ENCODE measurements at places on chromosomes 11 and 22.

GRCh38 chr11:66646828-66647227, 8.3 kb downstream of the RBM4 start:
- no peak for DNase-seq

DNA sequence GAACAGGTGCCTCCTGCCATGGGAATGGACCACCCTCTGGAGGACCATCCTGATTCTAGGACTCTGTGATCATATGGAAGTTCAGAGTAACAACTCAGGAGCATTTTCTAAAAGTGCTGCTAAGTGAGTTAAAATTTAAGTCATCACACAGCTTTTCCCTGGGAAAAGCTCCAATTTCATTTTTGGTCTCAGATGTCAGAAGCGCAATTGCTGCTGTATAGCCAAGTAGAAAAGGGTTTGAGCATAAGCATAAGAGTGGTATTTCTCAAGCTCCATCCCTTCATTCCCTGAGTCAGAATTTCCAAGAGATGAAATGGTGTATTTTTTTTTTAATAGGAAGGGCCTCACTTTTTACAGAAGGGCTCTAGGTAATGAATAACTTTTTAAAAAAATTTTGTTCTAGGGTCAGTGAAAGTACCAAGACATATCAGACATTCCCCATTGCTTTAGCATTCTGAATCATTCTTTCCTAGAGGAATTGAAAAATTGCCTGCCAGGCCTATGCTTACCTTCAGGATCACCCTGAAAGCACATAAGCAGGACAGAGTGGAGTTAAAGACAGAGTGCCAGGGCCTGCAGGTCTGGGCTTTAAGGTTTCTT, 564.5 kb upstream of the ISX start:
- no peak for DNase-seq

DNA sequence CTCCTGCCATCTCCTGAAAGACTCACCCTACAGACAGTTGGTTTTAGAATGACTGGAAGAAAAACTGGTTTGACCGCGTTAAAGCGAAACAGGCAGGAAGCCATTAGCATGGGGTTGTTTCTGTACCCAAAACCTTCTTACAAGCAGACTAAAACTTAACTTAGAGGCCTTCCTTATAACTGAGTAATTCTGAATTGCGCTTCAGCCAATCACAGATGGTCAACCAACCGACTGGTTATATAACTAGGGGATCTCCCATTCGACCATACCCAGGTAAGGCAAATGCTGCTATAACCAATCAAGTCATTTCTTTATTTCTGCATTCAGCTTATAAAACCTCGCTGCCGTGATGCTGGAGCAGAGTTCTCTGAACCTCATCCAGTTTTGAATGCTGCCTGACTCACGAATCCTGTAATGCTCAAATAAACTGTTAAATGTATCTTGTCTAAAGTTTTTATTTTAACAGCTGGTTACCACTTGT, 87.8 kb upstream of the DRD2 start:
- no peak for DNase-seq

DNA sequence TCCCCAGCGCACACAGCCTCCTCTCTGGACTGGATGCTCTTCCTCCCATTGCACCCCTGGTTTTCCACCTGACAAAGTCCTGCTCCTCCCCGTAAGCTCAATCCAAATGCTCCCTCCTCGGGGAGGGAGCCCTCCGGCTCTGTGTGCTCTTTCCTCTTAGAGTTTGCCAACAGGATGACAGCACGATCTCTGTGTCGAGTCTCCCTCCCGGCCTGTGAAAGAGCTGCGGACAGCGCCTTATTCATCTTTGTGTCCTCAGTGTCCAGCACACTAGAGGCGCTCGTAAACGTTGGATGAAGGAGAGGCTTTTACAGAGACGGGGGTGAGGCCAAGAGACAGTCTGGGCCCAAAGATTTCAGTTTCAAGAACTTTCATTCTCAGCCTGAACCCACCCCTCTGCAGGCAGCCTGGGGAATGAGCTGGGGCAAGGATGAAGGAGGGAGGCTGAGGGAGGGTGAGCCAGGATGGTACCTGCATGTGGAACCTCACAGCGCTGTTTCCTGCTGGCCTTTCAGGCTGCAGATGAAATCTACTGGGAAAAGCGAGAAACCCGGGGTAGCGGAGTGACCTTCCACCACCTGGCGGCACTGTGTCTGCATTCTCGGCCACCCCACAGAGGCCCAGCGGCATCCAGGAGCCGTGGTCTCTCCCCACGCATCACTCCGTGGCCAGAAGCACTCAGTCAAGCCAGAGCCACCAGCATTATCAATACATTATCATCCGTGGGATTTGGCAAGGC, 8.5 kb upstream of the TMPRSS4 start:
- no peak for DNase-seq

DNA sequence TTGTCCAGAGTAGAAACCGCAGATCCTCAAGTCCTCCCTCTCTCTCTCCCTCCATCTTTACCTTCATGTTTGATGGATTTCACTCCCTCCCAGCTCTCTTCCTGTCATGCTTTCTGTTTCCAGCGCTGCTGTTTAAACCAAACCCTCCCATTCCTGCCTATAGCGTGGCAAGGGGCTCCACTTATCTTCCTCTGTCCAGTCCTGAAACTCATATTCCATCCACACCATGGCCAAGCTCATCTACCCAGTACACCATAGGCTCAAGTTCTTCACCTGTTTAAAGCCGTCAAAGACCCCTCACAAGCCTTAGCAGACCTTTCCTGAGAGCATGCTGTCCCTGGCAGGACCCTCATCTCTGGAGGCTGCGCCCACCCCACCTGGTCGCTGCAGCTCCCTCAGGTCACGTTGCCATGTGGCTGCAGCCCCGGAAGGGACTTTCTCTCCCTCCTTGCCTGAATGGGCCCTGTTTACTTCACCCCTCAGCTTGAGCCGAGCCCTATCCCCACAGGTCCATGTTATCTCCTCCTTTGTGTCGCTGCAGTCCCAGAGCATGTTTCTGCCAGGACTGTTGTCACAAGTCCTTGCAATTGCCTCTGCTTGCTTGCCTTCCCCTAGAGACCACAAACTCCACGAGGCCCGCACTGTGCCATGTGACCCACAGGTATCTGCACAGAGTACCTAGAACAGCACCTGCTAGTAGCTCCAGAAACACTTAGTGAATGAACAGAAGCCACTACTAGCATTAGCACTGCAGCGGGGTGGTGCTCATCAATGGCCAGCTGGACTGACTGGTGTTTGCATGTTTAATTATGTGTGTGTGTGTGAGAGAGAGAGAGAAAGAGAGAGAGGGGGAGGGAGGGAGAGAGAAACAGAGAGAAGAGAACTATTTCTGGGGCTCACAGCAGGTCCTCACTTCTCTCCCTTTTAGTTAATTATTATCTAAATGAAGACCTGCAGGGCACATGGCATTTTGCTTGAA, 149.4 kb upstream of the SNX19 start:
- DNase-seq, result no peak

DNA sequence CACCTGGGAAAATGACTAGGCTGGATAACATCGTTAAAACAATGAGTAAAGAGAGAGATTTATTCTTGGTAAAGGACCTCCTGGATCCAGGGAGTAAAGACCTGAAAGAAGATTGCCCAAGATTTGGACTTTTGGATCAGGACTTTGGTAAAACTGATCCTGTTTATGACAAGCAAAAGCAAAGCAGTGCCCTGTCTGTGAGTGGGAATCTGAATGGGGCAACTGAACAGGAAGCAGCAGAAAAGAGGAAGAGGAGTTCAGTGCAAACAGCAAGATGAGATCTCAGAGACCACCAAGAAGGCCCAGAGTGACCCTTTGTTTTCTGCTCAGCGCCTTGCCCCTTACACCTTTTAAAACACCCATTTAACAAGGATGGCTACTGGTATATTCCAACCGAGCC, 122.0 kb downstream of the VPREB1 start:
- DNase-seq, result no peak

DNA sequence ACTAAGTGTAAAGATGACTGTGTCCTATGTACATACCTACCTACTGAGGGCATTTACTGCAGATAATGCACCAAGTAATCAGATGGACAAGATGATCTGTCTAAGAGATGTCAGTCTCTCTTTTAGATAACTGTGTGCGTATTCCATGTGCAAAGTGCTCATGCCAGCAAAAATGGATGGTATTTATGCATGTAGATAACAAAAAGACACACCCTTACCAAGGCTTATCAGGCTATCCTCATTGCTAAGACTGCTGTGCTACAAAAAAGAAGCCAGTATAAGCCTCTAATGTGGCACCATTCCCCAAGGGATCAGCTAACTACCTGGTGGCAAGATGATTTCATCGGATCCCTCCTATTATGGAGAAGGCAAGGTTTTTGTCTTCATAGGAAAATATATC, 34.3 kb upstream of the CD44 start:
- no peak for DNase-seq

GRCh38 chr22:27134315-27134701, 476.9 kb downstream of the MIAT start:
- DNase-seq, result peak; percentile 87

- no peak for DNase-seq
Observed at GRCh38 chr11:126346586-126346940, 8.9 kb upstream of the ST3GAL4 start.

DNA sequence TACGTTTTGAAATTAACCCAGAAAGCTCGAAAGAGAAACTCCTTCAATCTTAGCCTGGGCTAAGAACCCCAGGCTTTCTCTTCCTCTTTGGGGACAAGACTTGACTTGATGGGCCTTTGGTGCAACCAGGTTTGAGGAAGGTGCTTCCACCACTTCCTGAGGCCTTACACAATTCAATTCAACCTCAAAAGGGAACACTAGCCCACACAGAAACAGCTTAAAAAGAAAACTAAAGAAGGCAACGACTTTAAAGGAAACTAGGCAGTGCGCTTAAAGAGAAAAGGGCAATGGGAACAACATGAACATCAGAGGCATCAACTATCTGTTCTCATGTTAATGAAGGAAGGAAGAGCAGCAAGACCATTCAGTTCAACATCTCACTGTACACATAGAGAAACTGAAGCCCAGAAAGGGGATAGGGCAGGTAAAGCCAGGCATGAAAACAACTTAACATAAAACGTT, 24.8 kb downstream of the PAK1 start:
- DNase-seq, result no peak

GRCh38 chr11:28009996-28010395, 98.0 kb downstream of the KIF18A start:
- DNase-seq, result no peak

DNA sequence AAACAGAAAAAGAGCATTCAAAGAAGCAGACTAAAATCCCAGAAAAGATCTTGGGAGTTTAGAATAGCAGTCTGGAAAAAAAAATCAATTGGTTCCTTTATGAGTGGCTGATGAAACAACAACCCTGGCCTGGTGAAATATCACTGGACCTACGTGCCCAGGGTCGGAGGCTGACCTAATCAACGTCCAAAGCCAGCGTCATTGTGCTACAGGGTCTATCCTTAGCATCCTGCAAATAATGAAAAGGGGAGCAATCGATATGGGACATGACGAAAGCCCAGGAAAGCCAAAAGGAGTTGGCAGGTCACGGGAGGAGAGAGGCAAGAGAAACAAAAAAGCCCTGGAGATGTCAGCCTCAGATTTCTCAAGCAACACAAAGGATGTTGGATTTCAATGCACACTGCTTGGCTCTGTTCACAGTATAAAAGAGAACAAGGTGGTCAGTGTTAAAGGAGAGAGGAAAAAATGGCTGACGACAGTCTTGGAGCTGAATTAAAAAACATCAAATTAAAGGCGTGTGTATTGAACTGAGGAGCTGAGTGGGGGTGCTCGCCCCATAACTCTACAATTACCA, 148.8 kb downstream of the BLID start:
- DNase-seq, result no peak

- no peak for DNase-seq
Observed at GRCh38 chr22:39556970-39557841, 13.3 kb upstream of the CACNA1I start.

DNA sequence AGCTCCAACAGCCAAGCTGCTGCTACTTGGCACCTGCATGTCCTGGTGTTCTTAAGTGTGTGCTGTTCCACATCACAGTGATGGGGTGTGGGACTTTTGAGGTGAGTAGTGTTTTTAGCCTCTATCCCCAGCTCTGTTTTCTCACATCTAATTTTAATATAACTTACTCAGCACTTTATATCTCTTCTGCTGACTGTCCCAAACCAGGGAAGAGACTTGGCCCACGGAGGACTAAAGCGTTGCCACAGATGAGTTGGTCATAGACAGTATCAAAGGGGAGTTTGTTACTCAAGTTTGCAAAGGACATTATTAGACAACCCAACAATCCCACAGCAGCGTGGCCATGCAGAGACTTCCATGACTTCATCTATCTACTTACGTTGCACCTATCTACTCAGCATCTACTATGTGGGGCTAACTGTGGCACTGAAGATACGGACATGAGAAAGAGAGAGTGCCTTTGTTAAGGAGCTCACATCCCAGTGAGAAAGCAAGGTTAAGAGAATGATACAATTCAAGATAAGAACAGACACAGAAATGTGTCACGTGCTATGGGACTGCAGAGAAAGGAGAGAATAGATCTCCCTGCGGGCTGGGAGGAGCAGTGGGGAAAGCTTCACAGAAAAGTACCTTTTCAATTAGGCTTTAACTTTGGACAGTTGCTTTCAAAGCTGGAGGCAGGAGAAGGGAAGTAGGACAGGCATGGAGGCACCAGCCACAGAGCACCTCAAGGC, 82.4 kb downstream of the ME3 start:
- DNase-seq, result no peak

GRCh38 chr11:76242004-76242779, 35.9 kb upstream of the WNT11 start:
- no peak for DNase-seq

DNA sequence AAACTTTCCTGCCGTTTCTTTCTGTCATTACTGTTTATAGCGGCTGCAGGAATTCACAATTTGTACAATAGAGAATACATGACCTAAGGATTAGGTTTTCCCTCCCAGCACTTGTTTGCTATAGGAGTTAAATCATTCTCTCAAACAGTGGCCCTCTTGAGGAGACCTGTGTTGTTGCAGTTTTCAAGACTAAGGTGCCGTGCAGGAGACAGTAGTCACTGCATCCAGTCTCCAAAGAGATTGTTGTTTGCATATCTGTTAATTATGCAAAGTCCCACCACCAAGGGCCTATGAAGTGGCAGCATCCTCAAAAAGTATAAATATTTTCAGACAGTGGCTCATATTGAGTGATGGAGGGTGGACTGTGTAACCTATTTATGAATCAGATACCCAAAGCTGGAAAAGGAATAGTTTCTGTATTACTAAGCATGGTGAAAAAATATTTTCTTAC, 2.3 kb downstream of the PRSS23 start:
- DNase-seq, result no peak

GRCh38 chr11:10005955-10006525, 288.0 kb downstream of the SBF2 start:
- no peak for DNase-seq

DNA sequence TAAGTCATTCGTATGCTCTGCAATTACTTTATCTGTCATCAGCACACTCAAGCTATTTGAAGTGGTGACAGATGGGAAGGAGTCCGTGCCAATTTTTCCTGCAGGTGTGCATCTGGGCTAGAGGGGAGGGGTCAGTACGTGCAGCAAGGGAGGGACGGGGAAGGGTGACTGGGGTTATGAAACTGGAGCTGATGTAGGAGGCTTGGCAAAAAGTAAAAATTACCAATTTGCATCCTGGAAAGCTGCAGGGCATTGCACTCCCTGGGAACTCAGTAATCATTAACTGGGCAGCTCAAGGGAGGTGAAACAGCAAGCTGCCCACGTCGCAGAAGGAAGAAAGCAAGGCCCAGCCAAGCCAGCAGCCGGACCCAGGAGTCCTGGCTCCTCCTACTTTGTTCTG, 87.1 kb upstream of the TMEM45B start:
- DNase-seq, result no peak
